ENCODE measurements at places on chromosomes 5 and 9.
A peak's percentile ranks its signal among the peaks of the same experiment; 100 is the strongest.

- DNase-seq, result peak; percentile 41
Measured at GRCh38 chr9:137027369-137028262, at the start of gene ABCA2. Gene ABCA2 (minus strand): TSS chr9:137028237. CDS start chr9:137028140, 97 bp downstream.

- DNase-seq, result no peak
Measured at GRCh38 chr5:104241046-104241445, 678.5 kb upstream of the NUDT12 start.

GRCh38 chr5:11918463-11919045, 14.3 kb upstream of the CTNND2 start:
- DNase-seq, result no peak

DNA sequence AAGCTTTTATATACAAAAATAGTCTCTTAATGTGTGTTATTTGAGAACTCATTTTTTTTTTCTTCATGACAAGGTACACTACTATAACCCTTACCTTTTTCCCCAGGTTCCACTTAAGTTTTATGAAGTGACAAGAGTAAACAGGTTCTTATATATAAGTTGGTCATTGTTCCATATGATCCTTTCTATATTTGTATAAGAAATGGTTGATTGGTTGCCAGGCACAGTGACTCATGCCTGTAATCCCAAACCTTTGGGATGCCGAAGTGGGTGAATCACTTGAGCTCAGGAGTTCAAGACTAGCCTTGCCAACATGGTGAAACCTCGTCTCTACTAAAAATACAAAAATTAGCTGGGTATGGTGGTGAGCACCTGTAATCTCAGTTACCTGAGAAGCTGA, 108.3 kb downstream of the PCSK1 start:
- DNase-seq, result no peak
